ENCODE measurements at places on chromosomes 11 and 22.
A peak's percentile ranks its signal among the peaks of the same experiment; 100 is the strongest.

DNA sequence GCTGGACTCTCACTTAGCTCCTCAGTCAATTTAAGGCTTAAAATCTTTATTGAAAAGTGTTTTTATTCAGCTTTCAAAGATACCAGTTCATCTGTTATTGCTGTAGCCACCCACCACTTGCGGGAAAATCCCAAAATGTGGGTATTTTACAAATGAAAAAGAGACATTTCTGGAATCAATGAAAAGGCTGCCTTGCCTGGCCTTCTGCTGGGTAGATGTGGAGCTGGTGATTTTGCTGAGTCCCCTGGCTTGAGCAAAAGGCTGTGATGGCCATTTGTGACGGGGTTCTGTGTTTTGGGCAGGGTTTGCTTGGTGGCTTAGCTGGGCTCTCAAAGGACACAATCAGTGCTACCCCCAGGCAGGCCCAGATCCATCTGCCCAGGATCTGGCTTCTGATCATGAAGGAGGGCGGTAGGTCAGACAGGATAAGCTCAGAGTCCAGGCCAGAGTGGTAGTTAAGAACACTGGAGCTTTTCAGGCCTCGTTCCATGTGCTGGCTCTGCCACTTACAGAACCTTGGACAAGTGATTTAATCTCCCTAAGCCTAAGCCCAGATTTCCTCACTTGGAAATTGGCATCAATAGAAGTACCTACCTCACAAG is 36.1 kb downstream of the UBASH3B start:
- no peak for DNase-seq

DNA sequence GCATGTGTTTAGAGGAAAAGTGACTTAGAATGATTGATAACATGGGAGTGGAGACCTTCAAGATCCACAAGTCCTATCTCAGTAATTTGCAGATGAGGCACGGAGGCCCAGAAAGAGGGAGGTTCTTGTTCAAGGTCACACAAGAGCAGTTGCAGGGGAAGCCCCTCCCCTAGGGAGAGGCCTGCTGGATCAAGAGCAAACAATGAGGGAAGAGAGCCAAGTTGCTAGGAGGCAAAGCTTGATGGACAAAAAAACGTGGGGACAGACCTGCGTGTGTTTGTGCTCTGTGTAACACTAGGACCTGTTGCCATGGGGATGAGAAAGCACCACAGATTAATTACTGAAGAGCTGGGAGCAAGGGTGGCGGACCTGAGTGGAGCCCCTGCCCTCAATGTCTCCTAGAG is 6.4 kb upstream of the MFRP start:
- DNase-seq = no peak

- DNase-seq = peak; percentile 22
Observed at GRCh38 chr11:124195189-124195734, 12.1 kb downstream of the OR10D3 start.

DNA sequence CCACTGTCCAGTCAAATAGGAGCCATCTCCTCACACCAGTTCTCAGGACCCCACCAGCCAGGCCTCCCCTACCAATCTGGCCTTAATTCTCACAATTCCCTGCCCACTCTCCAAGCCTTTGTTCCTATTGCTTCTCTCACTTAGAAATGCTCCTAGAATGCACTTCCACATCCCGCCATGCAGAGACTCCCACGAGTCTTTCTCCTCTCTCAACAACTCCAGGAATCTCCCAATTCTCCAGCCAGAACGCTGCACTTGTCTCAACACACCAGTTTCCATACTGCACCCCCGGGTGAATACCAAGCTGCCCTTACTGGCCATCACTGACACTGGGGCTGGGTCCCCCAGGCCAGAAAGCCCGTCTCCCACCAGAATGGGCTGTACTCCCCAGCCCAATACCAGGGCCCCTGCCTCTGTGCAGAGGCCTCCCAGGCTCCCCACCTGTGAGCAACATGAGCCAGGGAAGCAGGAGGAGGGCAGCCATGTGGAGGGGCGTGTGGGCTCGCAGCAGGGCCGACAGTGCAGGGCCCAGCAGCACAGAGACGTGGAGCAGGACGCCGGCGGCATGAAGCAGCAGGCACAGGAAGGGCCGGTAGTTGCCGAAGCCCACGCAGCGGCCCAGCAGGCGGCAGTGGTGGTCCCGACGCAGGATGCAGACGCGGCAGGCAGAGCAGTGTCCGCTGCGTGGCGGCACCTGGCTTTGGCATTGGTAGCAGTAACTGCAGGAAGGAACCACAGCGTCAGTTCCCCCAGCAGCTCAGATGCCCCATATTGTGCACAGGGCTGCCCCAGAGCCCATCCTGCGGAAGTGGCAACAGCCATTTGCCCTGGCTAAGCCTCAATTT is 2.4 kb downstream of the ZDHHC24 start:
- peak; percentile 74 for DNase-seq

- no peak for DNase-seq
Observed at GRCh38 chr22:35547987-35548721, 7.5 kb downstream of the RASD2 start.

- DNase-seq = no peak
Observed at GRCh38 chr22:43433451-43434274, 21.8 kb downstream of the MPPED1 start.

GRCh38 chr22:28237112-28237511 is 318.1 kb upstream of the PITPNB start:
- no peak for DNase-seq

DNA sequence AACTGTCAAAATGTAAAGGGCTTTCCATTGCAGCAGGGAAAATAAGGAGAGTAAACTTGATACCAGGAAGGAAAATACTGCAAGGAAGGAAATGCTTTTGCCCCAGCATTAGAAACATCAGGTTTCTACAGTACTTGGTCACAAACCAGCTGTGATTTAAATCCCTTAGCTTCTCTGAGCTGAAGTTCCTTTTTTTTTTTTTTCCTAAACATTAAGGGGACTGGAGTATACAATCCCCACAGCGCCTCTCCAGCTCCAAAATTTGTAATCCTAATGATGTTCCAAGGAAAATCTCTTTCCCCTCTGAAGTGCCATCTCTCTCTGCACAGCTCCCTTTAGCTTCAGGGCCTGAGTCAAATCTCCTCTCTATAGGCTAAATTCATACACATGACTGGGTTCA is 220.5 kb upstream of the PITPNB start:
- no peak for DNase-seq

DNA sequence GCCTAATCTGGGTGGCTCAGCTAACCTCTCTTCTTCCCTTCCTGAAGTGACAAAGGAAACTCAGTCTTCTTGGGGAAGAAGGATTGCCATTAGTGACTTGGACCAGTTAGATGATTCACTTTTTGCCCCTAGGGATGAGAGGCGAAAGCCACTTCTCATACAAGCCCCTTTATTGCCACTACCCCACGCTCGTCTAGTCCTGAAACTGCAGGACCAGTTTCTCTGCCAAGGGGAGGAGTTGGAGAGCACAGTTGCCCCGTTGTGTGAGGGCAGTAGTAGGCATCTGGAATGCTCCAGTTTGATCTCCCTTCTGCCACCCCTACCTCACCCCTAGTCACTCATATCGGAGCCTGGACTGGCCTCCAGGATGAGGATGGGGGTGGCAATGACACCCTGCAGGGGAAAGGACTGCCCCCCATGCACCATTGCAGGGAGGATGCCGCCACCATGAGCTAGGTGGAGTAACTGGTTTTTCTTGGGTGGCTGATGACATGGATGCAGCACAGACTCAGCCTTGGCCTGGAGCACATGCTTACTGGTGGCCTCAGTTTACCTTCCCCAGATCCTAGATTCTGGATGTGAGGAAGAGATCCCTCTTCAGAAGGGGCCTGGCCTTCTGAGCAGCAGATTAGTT is 14.2 kb upstream of the UVRAG start:
- no peak for DNase-seq

All from germinal center (tissue), 1 donor.